ENCODE measurements at places on chromosomes 7 and 10.

DNA sequence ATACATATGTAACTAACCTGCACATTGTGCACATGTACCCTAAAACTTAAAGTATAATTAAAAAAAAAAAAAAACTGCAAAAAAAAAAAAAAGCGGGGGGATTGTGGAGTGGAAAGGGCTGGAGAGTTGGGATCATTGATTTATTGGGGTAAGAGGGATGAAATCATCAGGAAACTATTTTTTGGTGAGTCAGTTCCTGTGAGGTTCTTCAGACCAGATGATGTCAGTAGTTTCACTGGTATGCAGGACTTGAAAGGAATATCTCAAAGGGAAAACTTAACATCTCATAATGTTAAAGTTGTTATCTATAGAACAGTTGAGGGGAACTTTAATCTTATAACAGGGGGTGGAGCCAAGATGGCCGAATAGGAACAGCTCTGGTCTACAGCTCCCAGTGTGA is 32.6 kb upstream of the TECTB start:
- DNase-seq = no peak

- no peak for DNase-seq
Observed at GRCh38 chr10:60456053-60456452, 66.4 kb upstream of the ANK3 start.

- no peak for DNase-seq
Observed at GRCh38 chr7:94394437-94395140, at the start of gene COL1A2. Gene COL1A2 (plus strand): TSS chr7:94394895. CDS start chr7:94395032, 137 bp downstream.

- no peak for DNase-seq
Observed at GRCh38 chr7:140593672-140593982, 47.0 kb downstream of the DENND2A start.

GRCh38 chr7:1119201-1119600 is 31.3 kb downstream of the GPER1 start:
- no peak for DNase-seq
